T follicular helper cell (primary cell): ENCODE measurements at places on chromosomes 2 and 18.

GRCh38 chr2:3282056-3282998 lies 95.3 kb downstream of the EIPR1 start:
- no peak for DNase-seq

DNA sequence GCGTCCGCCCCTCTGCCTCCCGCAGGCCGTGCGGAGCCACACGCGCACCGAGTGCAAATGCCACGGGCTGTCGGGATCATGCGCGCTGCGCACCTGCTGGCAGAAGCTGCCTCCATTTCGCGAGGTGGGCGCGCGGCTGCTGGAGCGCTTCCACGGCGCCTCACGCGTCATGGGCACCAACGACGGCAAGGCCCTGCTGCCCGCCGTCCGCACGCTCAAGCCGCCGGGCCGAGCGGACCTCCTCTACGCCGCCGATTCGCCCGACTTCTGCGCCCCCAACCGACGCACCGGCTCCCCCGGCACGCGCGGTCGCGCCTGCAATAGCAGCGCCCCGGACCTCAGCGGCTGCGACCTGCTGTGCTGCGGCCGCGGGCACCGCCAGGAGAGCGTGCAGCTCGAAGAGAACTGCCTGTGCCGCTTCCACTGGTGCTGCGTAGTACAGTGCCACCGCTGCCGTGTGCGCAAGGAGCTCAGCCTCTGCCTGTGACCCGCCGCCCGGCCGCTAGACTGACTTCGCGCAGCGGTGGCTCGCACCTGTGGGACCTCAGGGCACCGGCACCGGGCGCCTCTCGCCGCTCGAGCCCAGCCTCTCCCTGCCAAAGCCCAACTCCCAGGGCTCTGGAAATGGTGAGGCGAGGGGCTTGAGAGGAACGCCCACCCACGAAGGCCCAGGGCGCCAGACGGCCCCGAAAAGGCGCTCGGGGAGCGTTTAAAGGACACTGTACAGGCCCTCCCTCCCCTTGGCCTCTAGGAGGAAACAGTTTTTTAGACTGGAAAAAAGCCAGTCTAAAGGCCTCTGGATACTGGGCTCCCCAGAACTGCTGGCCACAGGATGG lies 7.1 kb upstream of the WNT10A start:
- no peak for DNase-seq

DNA sequence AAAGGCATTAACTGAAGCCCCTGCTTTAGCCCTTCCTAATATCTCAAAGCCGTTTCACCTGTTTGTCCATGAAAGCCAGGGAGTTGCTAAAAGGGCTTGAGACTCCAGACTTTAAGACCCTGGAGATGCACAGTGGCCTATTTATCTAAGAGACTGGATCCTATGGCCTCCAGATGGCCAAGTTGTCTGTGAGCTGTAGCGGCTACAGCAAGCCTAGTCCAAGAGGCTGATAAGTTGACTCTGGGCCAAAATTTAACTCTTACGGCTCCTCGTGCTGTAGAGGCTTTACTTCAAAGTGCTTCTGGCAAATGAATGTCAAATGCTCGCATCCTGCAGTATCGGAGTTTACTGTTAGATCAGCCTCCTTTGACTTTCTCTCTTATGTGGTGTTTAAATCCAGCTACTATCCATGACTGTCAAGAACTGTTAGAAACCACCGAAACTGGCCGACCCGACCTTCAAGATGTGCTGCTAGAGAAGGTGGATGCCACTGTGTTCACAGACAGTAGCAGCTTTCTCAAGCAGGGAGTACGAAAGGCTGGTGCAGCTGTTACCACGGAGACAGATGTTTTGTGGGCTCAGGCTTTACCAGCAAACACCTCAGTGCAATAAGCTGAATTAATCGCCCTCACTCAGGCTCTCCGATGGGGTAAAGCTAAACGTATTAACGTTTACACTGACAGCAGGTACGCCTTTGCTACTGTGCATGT lies 336.7 kb upstream of the CNTNAP5 start:
- no peak for DNase-seq

GRCh38 chr18:22846088-22846683 lies 86.9 kb upstream of the RBBP8 start:
- DNase-seq, result no peak

DNA sequence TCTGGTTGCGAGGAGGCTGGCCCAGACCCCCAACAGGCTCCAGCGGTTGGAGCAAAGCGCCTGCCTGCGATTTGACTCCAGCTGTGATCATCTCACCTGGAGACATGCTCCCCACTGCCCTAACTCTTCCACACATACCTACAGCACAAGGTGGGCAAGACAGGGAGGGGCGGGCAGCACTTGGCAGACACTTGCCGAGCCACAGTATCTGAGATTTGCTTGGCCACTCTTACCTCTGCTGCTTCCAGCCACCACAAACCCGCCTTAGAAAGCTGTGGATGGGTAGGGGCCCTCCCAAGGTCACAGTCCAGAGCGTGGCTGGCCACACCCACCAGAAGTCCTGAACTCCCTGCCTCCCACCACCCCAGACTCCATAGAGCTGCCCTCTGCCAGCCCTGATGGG lies 8.2 kb downstream of the CYP26B1 start:
- DNase-seq, result no peak

- no peak for DNase-seq
These were observed 6.5 kb downstream of the SPR start for GRCh38 chr2:72893594-72894319.

DNA sequence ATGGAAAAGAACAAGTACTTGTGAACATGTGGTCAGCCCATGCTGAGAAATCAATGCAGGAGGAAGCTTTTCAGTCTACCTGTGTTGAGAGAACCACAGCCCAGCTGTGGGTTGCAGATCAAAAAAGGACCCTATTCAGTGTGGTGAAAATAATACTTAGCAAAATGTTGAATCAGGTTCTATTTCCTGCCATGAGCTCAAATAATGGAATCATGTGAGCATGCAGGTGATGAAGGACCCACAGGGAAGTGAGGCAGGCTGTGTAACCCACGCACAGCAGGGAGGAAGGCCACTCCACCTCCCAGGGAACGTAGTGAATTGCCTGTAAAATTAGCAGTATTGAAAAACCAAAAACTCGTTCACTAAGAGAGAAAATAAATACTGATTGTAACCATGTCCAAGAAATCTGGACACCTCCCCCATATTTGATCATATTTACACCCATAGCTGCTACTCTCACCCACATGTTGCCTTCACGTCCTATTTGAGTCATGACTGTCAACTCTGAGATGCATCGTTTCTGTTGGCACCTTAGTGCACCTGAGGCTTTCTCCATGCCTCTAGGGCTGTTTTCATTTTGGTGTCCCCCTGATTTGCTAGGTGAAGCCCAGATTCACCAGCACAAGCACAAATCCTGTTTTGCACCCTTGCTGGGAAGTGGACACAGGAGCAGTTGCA lies 20.5 kb upstream of the BCL2L11 start:
- no peak for DNase-seq

GRCh38 chr2:13260402-13260801 lies 543.7 kb downstream of the TRIB2 start:
- DNase-seq, result no peak

DNA sequence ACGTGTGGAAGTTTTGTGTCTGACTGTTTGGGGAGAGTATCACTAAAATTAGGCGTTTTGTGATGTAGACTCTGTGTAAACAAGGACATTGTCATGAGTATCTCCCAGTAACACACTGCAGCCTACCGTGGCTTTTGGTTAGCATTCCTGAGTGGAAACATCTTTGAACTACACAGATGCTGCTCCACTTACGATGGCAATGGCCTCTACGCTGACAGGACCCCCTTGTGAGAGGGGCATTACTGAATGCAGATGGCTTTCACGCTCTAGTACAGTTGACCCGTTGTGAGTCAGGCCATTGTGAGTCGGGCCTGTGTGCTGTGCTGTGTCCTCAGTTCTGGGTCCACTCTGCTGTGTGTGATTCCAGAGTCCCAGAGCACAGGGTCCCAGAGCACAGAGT lies 34.4 kb upstream of the ADNP2 start:
- DNase-seq, result no peak

DNA sequence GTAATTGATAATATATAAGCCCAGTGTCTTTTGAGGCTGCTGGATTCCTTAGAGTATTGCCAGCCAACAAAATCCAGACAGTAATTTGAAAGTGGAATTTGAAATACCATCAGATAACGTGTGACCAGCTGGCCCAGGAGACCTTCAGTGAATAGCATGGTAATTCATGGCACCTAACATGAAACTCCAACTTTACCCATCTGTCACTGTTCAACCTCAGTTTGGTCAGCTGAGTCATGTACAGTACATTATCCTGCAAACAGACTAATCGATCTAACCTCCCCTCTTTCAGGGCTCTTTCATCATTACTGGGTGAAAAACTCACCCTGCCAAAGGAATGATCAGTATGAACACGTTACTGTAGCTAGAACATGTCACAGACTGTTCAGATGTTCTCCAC lies 230.6 kb downstream of the DOK6 start:
- DNase-seq, result no peak

- DNase-seq, result no peak
These were observed 386.0 kb downstream of the IRS1 start for GRCh38 chr2:226413498-226414130.

DNA sequence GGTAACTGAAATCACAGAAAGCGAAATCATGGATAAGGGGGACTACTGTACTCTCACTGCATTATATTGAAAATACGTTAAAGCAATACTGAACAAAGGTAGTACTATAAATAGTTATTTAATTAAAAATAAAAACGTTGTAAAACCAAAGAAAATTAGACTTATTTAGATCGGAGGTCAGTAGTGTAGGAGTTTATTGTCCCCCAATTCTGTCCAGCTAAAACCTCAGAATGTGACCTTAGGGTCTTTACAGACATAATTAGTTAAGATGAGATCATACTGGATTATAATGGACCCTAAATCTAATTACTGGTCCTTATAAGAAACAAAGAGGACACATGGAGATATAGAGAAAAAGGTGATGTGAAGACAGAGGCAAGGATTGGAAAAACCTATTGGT lies 95.3 kb downstream of the PHLPP1 start:
- no peak for DNase-seq

DNA sequence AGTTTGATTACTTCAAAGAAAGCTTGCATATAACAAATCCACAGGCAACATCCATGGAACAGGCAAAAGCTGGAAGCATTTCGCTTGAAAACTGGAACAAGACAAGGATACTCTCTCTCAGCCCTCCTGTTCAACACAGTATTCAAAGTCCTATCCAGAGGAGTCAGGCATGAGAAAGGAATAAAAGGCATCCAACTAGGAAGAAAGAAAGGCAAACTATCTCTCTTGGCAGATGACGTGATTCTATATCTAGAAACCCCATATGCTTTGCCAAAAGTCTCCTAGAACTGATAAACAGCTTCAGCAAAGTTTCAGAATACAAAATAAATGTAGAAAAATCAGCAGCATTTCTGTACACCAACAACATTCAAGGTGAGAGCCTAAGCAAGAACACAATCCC lies 34.1 kb upstream of the MC4R start:
- no peak for DNase-seq

DNA sequence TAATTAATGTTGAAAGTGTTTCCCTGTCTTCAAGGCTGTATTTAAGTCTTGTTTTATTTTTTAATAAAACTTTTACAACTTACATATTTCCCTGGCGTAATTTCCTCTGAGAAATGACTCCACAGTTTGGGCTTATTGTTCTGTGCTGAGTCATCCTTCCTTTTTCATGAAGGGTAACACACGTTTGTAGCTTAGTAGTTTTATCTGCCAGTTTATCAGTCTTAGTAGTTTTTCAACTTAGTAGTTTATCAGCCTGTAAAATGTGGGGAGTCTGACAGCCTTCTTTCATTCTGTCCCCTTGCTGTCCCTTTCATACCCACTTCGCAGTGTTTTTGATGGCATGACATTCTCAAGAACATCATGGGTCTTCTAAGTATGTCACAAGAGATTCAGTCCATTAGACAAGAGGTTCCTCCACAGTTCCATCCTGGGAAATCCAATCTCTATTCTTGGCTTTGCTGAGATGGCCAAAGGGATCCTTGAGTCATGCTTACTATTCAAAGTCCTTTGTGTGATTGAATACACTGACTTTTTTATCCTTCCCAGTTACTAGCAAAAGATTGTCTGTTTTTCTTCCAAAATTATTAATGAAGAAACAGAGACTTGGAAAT lies 60.0 kb upstream of the SGPP2 start:
- no peak for DNase-seq

DNA sequence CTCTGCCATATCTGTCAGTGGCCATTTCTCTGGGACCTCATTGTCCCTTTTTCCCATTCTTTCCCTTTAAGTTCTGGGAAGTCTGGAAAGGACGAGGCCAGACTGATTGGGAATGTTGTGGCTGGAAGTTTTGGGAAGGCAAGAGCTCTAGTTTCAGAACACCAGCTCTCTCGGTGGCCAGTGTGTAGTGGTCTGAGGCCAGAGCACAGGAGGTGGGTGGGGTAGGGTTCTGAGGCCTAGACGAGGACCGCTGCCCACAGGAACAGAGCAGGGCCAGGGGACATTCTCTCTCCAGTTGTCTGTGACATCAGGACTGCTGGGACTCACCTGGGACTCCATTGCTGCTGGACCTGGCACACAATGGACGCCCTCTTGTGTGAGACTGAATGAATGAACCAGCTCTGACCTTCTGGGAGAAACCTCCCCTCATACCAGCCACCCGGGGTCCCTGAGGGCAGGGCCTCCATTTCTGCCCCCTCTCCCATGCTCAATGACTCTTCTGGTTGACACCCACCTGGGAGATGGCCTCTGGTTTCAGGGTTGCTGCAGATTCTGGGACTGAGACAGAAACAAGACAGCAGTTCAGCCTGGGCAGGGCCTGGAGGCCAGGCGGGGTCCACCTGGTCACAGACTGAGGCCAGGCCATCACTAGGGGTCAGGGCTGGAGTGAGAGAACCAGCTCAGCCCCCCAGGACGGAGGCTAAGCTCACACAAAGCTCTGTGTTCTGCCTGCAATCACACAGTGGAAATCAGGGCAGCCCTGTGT lies 8.4 kb upstream of the NPPC start:
- DNase-seq, result no peak

- no peak for DNase-seq
These were observed 21.4 kb downstream of the IGFBP2 start for GRCh38 chr2:216654528-216655052.

GRCh38 chr2:69692424-69692823 lies 48.9 kb upstream of the AAK1 start:
- no peak for DNase-seq

DNA sequence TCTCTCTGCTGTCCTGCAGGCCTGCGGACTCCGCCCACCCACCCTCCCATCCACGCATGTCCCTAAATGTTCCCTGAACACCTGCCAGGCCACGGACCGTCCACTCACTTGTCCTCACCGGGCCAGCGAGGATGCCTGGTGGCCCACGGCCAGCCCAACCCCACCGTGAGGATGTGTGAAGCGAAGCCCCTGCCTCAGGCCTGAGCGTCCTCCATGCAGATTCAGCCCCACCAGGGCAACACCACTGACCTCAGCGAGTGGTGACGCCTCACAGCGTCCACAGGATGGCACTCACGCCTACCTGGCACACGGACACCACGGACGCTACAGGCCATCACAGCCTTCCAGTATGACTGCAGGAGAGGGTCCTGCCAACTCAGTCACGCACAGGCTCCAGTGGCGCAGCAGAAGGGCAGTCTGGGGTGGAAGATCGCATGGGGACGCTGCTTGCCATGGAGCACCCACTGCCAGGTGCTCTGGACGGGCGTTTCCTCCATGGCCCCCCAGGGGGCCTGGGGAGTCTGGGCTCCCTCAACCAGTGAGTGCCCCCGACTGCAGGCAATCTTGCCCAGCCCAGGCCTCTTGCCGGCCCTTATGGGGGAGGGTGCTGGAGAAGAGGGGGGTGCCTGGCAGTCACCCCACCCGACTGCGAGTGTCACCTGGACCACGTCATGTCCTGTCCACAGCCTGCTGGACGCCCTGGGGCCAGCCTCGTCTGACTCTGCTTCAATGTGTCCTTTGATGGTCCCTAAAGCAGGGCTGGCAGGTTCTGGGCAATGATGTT lies 25.4 kb downstream of the HDAC4 start:
- no peak for DNase-seq
